AG20443 (cell line): ENCODE measurements at places on chromosomes 5 and 9.

DNA sequence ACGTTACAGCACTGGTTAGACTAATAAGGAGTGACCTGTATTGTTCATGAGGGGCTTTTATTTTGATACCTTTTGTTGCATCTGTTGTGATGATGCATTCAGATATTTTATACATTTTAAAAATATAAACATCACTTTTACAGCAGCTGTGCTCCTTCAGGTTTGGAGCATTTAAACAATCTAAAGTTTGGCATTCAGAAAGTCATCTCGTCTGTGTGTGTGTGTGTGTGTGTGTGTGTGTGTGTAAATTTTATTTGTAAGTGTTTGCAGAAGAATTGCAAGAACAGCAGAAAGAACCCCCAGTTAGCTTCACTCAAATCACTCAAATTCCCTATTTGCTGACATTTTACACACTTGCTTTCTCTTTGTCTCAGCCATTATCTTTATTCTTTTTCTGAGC is 87.4 kb downstream of the ERCC6L2 start:
- DNase-seq: no peak

- peak; percentile 89 for DNase-seq
Measured at GRCh38 chr5:158899792-158900191, 199.9 kb downstream of the EBF1 start.

- no peak for DNase-seq
Measured at GRCh38 chr5:141843156-141843927, 34.9 kb downstream of the PCDH1 start.

DNA sequence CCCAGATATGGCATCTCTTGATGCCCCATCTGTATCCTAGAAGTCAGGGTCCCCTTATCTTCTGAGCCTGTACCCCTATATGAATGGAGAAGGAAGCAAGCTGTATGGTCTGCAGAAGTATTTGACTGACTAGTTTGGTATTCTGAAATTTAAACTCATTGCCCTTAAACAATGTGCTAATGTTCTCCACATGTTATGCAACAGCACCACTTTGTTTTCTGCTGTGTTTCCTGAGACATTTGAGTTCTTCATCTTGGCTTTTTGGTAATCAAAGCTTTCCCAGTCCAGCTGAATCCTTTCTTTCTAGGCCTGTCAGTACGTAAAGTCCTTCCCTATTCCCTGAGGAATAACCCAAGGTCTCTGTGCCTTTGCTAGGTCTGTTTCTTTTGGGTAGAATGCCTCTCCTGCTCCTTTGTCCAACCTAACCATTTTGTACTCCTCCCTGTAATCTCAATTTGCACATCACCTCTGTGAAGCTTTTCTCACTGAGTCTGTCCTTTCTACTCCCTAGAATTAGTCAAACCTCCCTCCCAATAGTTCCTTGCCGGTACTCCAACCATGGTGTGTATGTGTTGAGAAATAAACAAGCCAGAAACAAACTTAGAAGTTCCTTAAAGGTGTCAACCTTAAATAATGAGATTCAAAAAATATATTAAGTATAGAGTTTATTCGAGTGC is 72.1 kb upstream of the HSPB3 start:
- DNase-seq: peak; percentile 47

DNA sequence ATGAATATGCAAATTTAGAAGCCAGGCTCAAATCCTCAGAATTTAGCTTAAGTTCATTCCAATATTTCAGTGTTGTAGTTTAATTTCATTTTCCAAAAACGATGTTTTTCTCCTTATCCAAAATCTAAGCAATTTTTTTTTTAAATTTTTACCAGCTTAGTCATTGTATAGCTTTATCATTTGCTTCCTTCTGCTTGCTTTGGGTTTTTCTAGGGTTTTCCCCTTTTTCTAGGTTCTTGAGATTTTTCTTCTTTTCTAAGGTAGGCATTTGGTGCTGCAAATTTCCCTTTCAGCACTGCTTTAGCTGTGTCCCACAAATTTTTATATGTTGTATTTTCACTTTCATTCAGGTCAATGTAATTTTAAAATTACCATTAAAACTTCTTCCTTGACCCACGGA is 34.4 kb upstream of the CCDC112 start:
- DNase-seq: no peak

DNA sequence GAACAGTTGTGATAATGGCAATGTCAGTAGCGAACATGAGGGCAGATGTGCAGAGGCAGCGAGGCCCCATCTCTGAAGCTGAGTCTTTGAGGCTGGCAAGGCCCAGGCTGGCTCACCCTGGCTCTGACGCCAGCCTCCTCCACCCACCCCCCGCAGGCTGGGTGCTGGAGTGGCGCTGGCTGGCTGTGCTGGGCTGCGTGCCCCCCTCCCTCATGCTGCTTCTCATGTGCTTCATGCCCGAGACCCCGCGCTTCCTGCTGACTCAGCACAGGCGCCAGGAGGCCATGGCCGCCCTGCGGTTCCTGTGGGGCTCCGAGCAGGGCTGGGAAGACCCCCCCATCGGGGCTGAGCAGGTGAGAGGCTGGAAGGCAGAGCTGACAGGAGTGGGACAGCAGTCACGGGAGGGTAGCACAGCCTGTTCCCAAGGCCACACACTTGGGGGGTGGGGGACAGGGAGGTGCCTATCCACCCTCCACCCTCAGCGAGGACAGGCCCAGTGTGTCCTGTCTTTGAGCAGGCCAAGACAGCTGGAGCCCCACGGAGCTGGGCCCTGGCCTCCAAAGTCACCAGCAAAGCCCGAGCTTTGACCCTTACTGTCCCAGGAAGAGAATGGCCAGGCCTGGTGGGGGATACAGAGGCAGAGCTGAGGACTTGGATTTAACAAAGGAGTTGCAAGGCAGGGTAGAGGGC is 5.6 kb downstream of the SLC2A8 start:
- no peak for DNase-seq

DNA sequence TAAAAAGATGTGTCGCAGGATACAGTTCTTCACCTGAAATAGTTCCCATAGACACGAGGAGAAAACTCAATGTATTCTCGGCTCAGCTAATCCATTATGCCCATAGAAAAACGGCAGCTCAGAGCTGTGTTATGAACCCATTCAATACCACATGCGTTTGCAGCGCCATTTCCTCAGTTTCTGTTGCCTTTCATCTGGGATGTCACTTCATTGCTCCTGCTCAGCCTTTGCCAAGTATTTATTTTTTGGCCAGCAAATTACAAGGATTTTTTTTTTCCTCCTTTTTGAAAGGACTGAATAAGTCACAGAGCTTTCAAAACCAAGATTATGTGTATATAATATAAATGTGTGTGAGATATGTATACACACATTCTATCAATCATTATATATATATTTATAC is 280.9 kb downstream of the MARCHF11 start:
- no peak for DNase-seq

DNA sequence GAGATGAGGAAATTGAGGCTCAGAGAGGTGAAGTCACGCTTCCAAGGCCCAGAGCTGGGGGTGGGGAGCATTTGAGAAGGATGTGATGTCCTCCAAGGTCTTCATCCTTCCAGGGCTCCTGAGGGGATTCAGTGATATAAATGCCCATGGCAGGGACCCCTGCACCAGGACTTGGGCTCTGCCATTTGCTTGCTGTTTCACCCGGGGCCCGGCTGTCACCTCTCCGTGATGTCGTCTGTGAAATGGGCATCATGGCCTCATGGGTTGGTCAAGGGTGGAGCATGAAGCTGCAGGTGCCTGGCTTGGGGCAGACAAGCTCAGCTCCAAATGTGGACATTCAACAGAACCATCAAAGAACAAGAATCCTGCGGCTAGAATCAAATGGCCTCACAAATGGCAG is 253.1 kb downstream of the PBX3 start:
- DNase-seq: no peak

GRCh38 chr5:144328980-144329379 is 158.3 kb downstream of the KCTD16 start:
- no peak for DNase-seq

- no peak for DNase-seq
Measured at GRCh38 chr9:93224591-93224990, 40.7 kb downstream of the WNK2 start.
